LNCaP clone FGC (cell line): ENCODE measurements at places on chromosomes 2 and 18.

DNA sequence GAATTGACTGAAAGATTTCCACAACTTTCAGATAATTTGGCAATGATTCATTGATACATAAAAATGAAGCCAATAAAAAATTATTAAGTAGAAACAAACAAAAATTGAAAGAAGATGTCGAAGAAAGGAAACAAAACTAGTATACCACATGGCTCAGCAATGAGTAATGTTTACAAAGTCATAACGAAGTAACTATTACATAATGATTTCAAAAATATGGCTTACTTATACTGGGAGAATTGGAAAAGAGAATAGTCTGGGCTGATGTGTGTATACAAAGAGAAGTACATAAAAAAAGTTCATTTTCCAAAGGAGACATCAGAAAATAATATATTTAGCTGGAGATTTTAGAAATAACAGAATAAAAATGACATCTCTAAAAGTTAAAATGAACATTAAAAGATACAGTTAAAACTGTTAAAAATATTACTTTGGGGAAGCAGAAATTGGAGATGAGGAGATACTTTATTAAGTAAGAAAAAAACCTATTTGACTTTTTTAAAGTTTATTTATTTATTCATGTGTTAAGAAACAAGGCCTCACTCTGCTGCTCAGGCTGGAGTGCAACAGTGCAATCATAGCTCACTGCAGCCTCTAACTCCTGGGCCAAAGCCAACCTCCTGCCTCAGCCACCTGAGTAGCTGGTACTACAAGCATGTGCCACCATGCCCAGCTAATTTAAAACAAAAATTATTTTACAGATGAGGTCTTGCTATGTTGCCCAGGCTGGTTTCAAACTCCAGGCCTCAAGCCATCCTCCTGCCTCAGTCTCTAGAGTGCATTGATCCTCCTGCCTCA, 409.7 kb upstream of the PIK3C3 start:
- no peak for DNase-seq

- DNase-seq = no peak
These were observed 121.9 kb upstream of the LGALSL start for GRCh38 chr2:64331849-64332699.

- no peak for DNase-seq
These were observed 684 bp upstream of the ZCCHC2 start for GRCh38 chr18:62522178-62522503.

DNA sequence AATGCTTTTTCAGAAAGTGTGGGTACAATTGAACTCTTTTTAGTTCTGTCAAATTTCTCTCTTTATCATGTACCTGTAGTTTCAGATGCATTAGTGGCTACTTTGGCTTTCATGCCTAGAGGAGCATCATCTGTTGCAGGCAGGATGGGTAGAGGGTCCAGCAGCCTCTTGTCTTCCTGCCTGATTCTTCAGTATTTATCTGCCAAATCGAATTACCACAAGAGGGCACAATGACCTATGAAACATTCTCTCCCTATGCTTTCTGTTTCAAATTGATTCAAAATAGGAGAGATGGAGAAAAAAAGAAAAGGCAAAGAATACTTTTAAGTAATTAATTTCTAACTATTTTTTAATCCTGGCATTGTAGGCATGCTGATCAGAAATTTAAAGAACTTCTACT, 477.2 kb downstream of the TRIB2 start:
- peak; percentile 4 for DNase-seq

GRCh38 chr2:237431372-237431771, 17.4 kb upstream of the COL6A3 start:
- DNase-seq = no peak

DNA sequence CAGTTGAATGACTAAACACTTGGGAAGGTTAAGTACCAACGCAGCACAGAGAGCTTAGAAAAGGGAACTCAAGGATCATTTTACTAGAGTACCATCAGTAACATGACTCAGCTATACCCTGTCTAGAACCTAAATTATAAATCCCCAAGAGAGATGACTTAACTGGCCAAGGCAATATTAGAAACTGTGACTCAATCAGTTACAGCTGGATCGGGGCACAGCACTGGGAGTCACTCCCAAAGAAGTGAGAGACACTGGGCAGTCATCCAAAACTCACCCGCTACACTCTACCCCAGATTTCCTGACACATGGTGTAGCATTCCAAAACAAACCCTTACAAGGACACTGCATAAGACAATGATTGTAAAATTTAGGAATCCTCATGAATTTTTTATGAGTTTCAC, 17.7 kb downstream of the IWS1 start:
- DNase-seq = no peak

- no peak for DNase-seq
These were observed 94.4 kb upstream of the TGFA start for GRCh38 chr2:70647873-70648481.
